ENCODE measurements at places on chromosomes 12 and 14. TPM values are rescaled to one million over a fixed set of nuclear protein-coding genes. Genes with fewer than 3 reads are reported as not detected.
A peak's percentile ranks its signal among the peaks of the same experiment; 100 is the strongest.

Gene RNU6-7
- polyA plus RNA-seq, result not detected

Gene RHEBL1
- 1.8 TPM for polyA plus RNA-seq

Gene TSPAN19
- polyA plus RNA-seq, result 0.59 TPM

Gene OTOGL
- polyA plus RNA-seq, result 0.92 TPM

Gene HOXC12
- not detected for polyA plus RNA-seq

Gene OSBPL8
- polyA plus RNA-seq, result 71.9 TPM

Gene DAO
- 1.1 TPM for polyA plus RNA-seq

Gene AP1G2
- 60.9 TPM for polyA plus RNA-seq

Gene ACSM4
- not detected for polyA plus RNA-seq

Gene FOXM1
- polyA plus RNA-seq, result 28.0 TPM

Gene GSC
- not detected for polyA plus RNA-seq

Gene PRH2
- polyA plus RNA-seq, result 0.28 TPM

Gene NFATC4
- 50.5 TPM for polyA plus RNA-seq

Gene C12orf50
- polyA plus RNA-seq, result 0.21 TPM

Gene ANG
- 3.8 TPM for polyA plus RNA-seq

Gene B4GALNT3
- polyA plus RNA-seq, result 14.2 TPM

Gene FRMD6
- polyA plus RNA-seq, result 20.5 TPM

DNA sequence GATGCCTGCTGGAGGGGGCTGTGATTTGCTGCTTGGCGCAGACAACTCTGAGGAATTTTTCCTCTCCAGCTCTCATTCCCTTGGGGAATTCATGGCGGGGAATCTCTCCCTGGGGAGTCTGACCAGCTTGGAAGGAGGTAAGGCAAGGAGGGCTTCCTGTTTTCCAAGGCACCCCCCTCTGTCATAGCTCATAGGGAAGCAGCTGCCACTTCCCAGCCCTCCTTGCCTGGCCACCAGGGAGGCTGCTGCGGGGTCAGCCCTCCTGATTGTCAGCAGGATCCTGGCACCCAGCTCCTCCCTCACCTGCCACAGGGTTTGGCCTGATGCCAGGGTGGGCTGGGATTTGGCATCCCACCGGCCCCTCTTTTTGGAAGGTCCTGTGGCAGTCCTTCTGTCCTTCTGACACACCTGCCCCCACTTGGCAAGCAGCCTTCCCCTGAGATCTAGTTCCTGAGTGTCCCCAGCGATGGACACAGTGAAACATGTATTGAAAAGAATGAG is 74.9 kb downstream of the TSPAN9 start:
- DNase-seq, result no peak

DNA sequence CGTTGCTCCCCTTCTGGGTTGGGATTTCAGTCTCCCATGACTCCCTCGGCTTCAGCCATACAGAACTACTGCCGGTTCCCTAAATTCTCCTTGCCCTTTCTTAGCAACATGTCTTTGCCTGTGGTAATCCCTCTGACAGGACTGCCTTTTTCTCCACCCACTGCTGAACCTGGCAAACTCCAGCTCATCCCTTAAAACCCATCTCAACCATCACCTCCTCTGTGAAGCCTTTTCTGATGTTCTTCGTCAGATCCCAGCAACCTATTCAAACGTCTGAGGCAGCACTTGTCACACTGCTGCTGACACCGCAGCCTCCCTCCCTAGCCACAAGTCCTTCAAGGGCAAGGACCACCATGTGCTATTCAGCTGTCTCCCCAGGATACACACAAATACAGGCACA is 10.2 kb upstream of the SMUG1 start:
- DNase-seq, result no peak

DNA sequence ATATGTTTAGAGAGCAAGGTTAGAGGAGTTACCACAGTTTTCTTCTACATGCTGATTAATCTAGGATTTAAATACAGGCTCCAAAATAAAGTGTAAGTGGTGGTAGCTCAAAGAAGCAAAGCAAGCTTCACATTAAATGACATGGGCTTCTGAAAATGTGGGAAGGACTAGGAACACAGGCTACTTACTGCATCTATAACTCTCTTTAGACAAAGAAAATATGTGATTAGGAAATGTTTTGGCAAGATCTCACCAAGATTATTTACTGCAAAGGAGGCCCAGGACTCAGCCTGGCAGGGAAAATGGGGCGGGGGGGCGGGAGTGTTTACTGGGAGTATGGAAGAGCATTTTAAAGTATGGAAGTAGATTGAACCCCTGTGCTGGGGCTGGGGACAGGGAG is 39.4 kb downstream of the ETV6 start:
- no peak for DNase-seq

- DNase-seq, result no peak
Measured at GRCh38 chr14:53409969-53410368, 256.8 kb upstream of the DDHD1 start.

GRCh38 chr14:72802588-72802946 is 91.3 kb downstream of the DPF3 start:
- DNase-seq, result no peak

DNA sequence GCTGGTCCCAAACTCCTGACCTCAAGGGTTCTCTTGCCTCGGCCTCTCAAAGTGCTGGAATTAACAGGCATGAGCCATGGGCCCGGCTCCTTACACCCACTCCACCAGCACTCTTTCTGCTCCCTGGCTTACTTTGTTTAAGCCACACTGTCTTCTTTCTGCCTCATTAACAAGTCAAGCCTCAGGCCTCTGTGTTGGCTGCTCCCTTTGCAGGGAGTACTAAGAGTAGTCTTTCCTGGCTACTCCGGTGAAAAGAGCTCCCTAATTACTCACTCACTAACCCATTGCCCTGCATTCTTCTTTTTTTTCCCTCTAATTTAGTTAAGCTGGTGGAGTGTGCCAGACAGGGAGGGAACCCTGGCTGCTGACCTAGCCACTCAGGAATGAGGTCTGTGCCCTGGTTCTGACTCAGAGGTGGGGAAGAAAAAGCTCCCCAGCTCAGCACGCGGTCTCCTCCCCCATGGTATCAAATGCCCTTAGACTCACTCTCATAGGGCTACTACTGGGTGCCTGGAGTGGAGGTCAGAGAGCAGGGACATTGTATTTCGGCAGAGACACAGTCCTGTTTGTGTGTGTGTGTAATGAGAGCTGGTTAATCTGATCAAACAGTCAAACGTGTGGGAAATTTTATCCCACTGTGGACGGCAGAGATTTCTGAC is 19.8 kb downstream of the GALNT6 start:
- DNase-seq, result peak; percentile 82

DNA sequence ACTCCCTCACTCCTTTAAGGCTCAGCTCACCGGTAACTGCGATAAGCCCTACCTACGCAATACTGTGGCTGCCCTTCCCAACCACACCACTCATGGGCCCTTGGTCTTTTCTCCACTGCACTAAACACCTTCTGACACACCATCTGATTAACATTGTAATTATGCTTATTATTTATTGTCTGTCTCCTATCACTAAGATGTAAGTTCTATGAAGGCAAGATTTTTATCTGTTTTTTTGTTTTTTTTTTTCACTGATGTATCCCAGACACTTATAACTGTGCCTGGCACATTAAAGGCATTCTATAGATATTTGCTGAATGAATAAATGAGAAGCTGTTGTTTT is 34.2 kb upstream of the PYGL start:
- no peak for DNase-seq

DNA sequence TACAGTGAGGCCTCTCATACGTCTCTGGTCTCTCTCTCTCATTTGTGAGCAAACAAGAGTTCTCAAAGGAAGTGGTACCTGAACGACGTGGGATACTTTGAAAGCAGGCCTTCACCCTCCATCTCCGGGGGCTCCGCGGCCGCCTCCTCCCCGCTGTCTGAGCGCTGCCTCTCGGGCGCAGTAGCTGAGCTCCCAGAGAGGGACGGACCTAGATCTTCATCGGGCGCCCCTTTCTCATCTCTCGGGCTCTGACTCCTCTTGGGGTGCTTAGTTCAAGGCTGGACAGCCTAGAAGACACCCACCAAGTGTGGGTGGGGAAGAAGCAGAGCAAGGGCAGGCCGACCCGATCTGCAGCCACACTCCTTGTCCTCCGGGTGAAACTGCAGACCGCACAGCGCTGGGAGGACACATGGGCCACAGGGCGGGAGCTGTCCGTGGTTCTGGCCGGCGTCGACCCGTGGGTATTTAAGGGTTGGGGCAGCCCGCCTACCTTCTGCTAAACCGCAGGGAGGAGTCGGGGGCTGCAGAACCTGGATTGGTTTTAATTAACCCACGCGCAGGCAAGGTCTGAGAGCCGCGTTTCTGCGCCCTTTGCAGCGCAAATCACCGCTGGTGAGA is 92.7 kb downstream of the PAH start:
- DNase-seq, result peak; percentile 60

DNA sequence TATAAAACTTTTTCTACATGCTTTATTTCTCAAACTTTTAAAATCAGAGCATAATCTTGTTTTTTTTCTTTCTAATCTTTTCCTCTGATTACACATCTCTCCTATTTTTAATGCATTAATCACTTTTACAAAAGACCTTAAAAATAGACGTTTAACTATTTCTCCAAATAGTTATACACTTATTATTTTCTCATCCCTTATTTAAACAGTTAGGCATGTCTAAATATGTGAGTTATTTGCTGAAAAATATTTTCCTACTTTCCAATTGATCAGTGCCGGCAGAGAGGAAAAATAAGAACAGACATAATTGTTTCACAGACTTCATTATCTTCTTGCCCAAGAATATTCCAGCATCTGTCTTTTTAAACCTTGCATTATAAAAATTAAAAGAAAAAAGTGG is 28.7 kb upstream of the RHOJ start:
- no peak for DNase-seq

- no peak for DNase-seq
Measured at GRCh38 chr12:12784911-12785814, at the start of gene APOLD1. APOLD1 (plus strand) TSS chr12:12785659; CDS start chr12:12785692, 33 bp downstream.

DNA sequence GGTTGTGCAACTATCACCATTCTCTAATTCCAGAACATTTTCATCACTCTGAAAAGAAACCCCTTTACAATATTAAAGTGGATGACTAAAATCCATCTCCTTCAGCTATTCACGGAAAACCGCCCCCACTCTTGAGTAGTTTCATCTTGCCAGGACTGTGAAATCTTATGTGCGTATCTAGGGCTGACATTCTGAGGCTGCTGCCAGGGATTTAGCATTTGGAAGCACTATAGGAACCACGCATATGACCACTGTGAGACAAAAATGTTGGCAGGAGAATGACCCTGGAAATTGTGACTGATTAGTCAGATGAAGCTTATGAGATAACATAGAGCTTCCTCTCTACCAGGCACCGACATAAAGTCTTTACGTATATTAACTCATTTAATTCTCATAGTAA is 305.2 kb upstream of the PDE3A start:
- DNase-seq, result no peak

- no peak for DNase-seq
Measured at GRCh38 chr14:88882236-88882635, 57.8 kb downstream of the TTC8 start.

- DNase-seq, result no peak
Measured at GRCh38 chr12:19712041-19712440, 272.7 kb downstream of the AEBP2 start.

DNA sequence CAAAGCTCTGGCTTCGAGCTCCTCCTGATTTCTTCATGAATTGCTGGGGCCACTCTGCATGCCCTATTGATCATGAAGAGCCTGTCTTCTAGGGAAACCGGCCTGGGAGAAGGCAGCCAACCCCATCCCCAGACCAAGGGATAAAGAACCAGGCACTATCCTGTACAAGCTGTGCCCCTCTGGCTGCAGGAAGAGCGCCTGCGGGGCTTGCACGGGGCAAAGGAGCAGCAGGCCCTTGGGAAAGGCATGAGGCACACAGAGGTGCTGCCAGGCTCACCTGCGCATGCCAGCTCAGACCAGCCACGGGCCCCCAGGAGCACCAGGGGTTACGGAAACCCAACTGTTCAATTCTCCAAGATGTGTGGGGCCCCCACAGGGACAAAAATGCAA is 2.1 kb downstream of the ITPK1 start:
- no peak for DNase-seq

GRCh38 chr14:60848066-60848465 is 113.5 kb downstream of the MNAT1 start:
- DNase-seq, result no peak

DNA sequence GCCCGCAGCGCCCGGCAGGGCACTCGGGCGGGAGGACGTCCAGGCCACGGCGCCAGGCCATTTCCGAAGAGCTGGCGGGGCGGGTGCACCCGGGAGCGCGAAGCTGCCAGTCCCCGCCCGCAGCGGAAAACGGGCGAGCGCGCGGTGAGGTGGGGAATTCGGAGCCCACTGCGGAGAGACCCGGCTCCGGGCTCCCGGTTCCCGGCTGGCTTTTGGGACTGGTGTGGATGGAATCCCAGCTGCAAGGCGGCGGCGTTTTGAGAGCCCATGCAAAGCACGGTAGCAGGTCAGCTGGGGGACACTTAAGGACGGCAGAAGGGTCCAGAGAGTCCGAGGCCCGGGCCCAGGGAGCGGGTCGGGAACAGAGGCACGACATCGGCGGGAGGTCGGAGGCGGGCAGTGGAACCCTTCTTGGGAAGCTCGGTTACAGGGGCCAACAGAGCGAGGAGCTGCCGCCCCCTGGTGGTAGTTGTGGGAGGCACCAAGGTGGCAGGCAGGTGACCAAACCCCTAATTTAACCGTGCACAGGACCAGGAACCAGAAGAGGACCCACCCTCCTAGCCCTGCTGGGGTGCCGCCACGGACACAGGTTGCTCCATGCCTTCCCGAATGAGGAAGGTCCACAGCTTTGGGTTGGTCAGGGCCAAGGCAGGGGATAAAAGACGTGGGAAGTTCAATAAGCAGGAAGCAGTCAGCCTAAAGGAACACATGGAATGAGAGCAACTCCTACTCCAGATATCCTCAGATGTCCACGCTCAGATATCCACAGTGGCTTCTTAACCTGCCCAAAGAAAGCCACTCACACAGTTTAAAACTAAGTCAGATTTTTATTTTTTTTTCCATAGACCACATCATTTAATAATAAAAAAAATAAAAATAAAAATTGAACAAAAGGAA is 685 bp upstream of the CDH24 start:
- DNase-seq, result no peak

GRCh38 chr12:89461649-89462612 is 62.7 kb downstream of the GALNT4 start:
- DNase-seq, result no peak

GRCh38 chr12:108804271-108804953 is 53.0 kb downstream of the SSH1 start:
- no peak for DNase-seq

GRCh38 chr14:68253160-68253780 is 433.7 kb downstream of the RAD51B start:
- no peak for DNase-seq

DNA sequence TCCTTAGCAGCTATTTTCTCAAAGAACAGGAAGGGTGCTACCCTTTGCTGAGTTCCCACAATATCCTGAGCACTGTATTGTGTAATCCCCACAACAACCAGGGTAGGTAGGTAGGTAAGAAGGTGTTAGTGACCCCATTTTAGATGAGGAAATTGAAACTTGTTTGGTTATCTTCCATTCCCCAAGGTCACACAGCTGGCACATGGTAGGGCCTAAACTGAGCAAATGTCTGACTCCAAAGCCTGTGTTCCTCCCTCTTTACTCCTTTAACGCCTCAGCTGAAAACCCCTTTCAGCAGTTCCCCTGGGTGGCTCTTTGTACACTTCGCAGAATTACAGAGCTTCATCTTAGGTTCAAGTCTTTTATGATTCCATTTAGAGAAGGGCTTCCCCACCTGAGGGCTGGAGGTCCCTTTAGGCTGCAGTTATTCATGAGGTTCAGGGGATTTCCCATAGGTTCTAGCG is 26.5 kb upstream of the RIC8B start:
- DNase-seq, result no peak
